ENCODE measurements at places on chromosomes 12 and 14.

GRCh38 chr12:80192087-80192486 is 92.8 kb downstream of the OTOGL start:
- no peak for DNase-seq

DNA sequence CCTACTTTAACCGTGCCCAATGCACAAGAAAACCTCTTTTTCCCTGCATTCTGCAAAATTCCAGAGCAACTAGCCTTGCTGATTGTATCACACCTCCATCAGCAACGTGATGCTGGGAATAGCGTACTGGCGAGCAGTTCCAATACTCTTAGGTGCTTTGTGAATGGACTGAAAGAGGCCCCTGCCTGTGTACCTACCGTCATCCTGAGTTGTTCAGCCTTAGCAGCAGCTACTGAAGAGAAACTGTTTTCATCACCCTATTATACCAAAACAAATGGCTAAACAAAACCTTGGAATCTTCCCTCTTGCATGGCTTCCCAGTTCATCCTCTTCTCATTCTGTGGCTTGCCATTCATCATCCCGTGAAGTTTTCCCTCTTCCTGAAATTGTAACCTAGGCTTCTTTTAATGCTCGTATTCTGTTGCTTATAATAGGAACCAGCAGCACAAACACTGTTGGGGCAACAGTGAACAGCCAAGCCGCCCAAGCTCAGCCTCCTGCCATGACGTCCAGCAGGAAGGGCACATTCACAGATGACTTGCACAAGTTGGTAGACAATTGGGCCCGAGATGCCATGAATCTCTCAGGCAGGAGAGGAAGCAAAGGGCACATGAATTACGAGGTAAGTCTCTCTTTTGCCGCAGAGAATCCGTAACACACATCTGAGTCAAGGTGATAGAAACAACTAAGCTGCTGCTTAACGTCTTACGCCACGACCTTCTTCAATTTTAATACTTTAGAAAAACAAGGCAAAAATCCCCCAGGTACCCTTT is 41.9 kb downstream of the RAD52 start:
- no peak for DNase-seq

DNA sequence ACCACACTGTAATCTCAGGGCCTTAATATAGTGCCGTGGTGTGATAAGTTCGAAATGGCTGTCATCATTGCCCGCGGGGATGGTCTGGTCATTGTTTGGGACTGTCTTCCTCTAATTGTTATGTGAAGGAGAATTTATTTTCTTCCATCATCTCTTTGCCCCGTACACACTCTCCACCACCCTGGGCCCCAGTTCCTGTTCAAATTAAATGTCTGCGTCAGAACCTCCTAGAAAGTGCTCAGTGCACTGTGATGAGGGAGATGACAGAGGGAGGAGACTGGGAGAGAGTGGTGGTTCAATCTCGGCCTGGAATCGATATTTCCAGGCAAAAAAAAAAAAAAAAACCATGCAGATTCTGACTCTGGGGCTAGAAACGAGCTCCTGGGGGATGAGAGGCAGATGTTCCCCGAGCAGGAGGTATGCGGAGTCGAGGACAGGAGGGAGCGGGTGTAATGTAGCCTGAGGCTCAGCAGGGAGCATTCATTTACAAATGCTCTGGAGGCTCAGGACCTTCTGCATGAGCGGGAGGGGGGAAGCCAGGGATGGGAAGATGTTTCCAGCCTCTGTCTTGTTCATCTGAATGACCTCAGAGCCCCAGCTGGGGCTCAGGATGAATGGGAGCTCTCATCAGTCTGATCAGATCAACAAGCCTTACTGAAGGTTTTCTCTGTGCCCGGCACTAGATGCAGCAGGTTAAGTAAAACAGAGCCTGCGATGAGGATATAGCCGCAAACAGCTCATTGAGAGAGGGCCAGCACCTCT is 219.5 kb downstream of the TBX5 start:
- peak; percentile 1 for DNase-seq

DNA sequence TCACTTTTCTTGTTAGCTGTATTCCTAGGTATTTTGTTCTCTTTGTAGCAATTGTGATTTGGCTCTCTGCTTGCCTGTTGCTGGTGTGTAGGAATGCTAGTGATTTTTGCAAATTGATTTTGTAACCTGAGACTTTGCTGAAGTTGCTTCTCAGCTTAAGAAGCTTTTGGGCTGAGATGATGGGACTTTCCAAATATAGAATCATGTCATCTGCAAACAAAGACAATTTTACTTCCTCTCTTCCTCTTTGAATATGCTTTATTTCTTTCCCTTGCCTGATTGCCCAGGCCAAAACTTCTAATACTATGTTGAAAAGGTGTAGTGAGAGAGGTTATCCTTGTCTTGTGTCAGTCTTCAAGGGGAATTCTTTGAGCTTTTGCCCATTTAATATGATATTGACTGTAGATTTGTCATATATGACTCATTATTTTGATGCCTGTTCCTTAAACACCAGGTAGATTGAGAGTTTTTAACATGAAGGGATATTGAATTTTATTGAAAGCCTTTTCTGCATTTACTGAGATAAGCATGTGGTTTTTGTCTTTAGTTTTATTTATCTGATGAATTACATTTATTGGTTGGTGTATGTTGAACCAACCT is 26.7 kb downstream of the CLECL1 start:
- no peak for DNase-seq

DNA sequence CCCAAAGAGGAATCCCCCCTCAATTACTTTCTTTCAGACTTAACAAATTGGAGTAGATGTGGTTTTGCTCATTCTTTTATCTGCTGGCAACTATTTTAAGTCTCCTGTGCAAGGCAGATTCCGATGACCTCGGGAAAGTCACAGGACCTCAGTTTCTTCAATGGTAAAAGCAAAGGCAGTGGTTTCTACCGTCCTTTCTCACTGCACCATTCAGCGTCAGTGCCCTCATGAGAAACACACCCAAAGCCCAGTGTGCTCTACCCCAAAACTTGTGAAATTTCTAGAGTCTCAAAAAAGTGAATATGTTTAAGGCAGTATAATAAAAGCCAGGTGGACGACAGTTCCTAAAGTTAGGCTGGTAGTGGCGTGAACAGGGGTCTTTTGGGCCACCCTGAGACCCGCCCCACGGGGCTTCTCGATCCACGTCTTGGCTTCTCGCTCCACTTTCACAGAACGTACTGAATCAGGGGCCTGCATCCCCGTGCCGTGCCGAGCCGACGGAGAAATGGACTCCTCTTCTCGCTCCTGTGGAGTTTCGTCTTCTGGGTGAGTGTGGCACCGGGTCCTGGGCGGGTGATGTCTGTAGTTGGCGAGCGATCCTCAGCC is 1.3 kb upstream of the ARHGAP5 start:
- DNase-seq: peak; percentile 56

DNA sequence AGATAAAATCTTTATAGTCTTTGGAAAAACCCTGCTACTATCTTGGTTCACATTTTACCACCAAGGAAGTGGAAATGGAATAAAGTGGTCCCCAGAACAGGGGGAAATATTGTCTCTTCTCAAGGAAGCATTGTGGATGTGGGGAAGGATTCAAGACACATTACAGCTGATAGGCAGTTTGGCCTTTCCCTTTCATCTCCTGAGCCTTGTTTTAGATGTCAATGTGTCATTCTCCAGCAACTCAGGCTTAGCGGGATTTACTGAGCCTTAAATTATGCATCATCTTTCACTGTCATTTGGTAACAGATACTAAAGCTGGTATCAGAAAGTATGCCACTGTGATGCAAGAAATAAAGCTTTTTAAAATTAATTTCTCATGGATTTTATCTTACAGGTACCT is 136.2 kb downstream of the STXBP6 start:
- DNase-seq: no peak

DNA sequence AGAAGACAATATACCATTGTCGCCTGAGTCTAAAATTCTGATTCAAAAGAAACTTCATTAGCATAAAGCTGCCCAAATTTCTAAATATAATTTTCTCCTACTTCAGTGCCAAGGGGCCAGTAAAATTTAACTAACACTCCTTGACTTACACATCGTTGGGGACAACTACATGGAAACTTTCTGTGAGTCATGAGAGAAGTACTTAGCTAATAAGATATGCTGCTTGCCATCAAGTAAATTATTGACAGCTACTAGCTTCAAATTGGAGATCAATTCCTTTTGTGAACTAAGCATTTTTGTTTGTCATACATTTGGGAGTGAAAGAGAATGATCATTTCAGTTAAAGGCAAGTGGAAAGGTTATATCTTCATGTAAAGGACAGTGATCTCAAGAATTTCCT is 373.3 kb downstream of the MDGA2 start:
- no peak for DNase-seq

GRCh38 chr12:13079440-13079906 is 24.0 kb downstream of the GSG1 start:
- DNase-seq: no peak

DNA sequence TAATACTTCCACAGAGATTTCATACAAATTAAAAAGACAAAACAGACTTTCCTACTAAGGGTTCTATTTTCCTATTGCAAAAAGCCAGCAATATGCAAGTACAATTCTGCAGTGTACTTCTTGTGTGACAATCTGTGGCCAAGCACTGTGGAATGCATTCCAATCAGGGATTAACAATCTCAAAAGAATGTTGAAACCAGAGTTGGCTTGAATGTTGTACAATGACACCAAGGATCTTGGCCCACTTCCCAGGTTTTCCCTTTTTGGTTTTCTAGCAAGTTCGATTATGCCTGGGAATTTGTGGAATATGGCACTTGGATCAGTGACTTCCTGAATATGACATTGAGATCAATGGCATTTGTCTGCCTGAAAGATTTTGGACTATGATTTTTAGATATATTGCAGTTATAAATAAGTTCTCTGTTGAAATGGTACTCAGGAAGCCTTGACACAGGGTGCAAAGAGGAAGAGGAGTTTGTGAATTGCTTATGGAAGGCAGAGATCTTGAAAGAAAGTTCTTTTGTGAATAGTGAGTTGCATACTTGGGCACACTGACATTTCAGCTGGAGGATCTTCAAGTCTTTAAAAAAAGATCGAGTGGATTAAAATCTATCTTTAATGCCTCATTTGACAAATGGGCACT is 81.4 kb upstream of the FERMT2 start:
- no peak for DNase-seq

- DNase-seq: no peak
Measured at GRCh38 chr12:94957006-94957405, 46.5 kb downstream of the NDUFA12 start.

GRCh38 chr12:101619026-101619786 is 24.4 kb downstream of the MYBPC1 start:
- DNase-seq: no peak

DNA sequence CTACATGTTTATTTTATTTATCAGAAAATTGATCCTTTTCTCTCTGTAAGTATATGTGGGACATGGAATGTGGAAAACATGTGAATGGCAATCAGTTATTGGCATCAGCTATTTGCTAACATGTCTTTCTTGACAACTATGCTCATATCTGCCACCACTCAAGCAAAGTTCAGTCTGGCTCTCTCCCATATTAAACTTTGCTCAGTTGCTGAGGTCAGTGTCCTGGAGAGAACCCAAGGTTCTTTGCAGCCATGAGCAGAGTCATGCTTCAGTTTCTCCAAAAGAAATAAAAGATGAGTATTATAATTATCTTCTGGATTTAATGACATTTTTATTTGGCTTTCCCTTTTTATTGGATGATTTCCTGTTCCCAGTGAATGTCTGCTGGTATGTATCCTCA is 42.6 kb downstream of the A2M start:
- no peak for DNase-seq

- no peak for DNase-seq
Measured at GRCh38 chr12:87185367-87185766, 843.8 kb downstream of the C12orf50 start.

GRCh38 chr12:121454921-121455320 is 55.0 kb downstream of the RNF34 start:
- no peak for DNase-seq

- peak; percentile 74 for DNase-seq
Measured at GRCh38 chr12:6532927-6533652, 1.2 kb upstream of the GAPDH start.

DNA sequence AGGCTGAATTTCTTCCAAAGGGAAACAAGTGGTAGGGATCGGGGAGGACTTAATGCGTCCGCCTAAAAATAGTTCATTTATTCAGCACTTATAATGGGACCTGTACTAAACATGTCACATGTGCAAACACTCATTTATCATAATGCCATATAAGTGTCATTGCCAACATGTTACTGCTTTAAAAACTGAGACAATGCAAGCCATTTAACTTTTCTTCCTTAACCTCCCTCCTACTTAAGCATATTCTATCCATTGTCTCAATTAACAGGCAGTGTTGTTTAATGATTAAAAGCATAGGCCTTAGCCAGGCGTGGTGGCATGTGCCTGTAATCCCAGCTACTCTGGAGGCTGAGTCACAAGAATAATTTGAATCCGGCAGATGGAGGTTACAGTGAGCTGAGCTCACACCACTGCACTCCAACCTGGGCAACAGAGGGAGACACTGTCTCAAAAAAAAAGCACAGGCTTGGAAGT is 13.5 kb upstream of the SCFD1 start:
- no peak for DNase-seq

GRCh38 chr12:34051486-34051885 is 29.2 kb downstream of the ALG10 start:
- no peak for DNase-seq

- no peak for DNase-seq
Measured at GRCh38 chr14:53509276-53510244, 356.4 kb upstream of the DDHD1 start.

- no peak for DNase-seq
Measured at GRCh38 chr12:53735-54730, 12.5 kb upstream of the IQSEC3 start.

DNA sequence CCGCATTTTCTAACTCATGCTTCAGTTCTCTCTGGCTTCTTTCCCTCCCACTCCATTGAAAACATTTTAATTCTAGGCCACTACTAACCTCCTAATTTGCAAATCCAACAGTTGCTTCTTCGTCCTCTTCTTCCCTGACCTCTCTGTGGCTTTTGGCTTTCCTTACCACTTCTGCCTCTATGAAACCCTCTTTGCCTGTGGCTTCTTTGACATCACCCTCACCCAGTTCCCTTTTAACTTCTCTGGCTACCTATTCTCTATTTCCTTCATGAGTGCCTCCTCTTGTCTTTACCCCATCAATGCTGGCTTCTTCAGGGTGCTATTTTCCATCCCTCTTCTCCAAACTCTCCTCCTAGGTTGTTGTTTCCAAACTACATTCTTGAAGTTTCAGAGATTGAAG is 4.4 kb upstream of the HCFC2 start:
- DNase-seq: no peak

DNA sequence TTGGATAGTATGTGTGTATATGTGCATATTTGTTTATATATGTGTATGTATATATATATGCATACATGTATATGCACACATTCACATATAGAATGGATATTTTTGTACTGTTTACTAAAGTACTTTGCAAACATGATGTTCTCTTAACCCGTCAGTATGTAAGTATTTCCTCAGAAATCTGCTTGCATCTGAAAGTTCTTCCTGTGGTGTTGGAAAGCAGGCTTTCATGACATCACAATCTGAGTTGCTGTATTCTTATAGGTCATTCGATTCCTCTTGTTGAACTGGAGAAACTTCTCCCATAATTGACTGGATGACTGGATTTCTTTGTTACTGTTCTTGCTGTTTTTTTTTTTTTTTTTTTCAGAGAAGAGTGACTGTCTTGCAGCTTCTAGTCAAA is 29.1 kb downstream of the GABARAPL1 start:
- no peak for DNase-seq
